NCI-H2081 treated with DMSO at 0.1 percent for 48 hours (cell line): ENCODE measurements at places on chromosomes 4 and X.

DNA sequence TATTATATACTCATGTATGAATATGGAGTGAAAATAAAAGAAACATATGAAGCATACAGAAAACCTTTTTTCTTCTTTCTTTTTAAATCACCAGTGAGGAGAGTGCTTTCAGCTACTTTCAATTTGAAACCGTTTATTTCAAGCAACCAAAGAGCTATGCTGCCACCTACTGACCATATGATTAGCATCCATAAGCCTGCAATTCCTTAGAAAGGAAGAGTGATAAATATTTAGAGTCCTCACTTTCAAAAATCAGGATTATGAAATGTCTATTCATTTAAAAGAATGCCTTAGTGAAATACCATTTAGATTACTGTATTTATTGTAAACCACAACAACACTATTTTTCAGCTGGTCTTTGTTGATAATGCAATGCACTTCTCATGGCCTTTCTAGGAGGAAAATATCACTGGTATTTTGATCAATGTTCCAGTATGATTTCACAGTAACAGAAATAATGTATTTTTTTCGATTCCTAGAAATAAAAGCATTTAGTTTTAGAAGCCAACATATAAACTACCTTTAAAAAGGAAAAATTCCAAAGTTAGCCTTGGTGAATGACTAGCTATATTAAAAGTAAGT lies 667.6 kb downstream of the PCDH18 start:
- no peak for DNase-seq

- no peak for DNase-seq
Observed at GRCh38 chrX:87391742-87392141, 125.9 kb upstream of the KLHL4 start.

GRCh38 chr4:75244325-75244724 lies 269.9 kb downstream of the RCHY1 start:
- no peak for DNase-seq

DNA sequence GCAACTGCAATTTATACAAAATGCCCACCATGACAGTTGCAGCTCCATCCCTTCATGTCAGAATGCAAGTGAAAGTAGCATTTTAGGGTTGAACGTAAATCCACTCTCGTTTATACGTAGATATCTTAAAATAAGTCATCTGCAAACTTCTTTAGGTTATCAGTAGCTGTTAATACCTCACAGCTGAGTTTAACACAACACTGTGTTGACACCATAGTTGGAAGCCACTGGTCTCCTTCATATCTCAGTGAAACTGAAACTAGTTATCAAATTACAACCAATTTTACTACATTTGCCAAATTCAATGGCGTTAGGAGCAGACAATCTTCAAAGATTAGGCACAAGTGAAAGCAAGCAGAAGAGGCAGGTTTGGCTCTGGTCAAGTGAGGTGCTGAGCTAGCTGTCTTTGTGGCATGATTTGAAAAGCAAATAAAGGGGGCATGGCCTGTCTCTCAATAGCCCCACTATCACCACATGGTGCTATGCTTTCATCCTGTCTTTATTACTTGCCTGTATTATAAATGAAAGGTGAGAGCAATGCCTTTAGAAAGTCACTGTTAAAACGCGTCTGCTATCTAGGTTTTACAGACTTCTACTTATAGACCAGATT lies 12.3 kb downstream of the PPP3CA start:
- DNase-seq, result no peak

DNA sequence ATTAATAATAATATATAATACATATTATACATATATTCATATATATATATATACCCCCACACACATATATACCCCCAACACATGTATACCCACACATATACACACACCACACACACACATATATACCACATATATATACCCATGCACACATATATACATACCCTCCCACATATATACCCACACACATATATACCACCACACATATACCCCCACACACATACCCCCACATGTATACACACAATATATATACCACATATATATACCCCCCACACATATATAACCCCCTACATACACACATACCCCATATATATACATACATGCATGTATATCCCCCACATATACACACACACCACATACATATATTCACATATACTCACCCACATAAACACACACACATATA lies 52.0 kb downstream of the NSG1 start:
- no peak for DNase-seq

DNA sequence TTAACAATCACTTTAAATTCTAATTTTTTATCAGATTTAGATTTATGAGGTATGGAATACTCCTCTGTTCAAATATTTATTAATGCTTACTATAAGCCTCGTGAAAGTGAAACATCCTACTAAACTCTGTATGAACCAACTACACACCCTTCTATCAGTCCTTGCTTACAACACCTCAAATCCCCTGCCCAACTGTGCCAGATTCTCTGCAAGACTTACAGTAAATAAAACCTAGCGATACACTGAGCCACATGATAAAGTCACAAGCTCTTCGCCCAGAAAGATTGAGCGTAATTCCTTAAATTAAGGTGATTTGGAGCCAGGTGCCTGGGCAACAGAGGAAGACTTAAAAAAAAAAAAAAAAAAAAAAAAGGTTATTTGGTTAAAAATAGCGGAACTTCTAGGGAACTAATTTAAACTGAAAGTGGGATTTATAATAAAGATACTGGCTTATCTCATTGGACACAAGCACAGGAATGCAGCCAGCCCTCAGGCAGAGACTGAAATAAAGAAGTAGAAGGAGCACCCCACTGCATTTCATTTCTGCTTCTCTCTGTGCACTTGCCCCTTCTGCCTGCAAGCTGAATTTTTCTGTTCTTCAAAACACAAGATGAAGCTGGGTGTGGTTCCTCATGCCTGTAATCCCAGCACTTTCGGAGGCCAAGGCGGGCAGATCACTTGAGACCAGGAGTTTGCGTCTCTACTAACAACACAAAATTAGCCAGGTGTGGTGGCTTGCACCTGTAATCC lies 17.5 kb upstream of the C4orf36 start:
- DNase-seq, result no peak

- no peak for DNase-seq
Observed at GRCh38 chrX:49177873-49178480, 6.3 kb downstream of the PLP2 start.

- no peak for DNase-seq
Observed at GRCh38 chrX:19639813-19640462, 124.6 kb upstream of the MAP3K15 start.

DNA sequence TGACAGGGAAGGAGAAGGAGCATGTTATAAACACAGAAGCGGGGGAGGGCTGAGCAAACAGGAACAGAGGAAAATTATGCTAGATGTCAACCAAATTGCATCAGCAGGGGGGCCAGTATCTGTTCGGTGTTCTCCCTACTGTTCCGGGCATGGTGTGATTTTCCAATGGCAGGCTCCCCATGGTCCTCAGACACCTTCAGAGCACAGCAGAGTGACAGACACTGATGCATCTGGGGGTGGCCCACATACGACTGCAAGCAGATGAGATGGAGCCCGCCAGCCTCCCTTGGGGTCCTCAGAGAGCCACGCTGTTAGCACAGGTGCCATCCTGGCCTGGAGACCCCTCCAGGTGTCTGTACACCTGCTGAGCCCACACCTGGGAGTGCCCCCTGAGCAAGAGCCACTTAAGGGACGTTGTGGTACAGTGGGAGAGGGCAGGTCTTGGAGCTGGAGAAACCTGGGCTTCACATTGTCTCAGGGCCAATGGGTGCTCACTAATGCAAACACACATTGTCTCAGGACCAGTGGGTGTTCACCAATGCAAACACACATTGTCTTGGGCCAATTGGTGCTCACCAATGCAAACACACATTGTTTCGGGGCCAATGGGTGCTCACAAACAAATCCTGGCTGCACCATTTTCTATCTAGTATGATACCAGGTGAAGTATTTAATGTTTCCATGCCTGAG lies 95.4 kb downstream of the SLC2A9 start:
- peak; percentile 89 for DNase-seq

- no peak for DNase-seq
Observed at GRCh38 chr4:56730097-56730496, 49.0 kb upstream of the HOPX start.

- no peak for DNase-seq
Observed at GRCh38 chr4:17134100-17134499, 235.7 kb upstream of the LDB2 start.

DNA sequence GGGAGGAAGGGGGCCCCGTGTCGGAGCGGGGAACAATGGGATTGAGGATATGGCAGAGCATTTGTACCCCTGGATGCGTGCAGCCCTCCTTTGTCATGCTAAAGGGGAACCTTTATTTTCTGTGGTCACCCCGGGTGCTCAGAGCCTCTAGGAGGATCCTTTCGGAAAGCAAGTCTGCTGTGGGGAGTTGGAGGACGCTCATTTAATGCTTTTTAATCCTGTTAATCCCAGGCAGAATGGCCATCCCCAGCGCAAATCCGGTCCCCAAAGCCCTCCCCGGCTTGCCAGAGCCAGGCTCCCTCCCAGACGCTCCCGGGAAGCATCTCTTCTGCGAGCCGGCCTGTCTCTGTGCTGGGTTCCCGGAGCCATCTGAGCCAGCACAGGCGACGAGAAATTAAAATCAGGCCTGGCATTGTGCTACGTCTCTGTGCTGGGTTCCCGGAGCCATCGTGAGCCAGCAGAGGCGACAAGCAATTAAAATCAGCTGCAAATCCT lies 113.2 kb upstream of the PPP2R3B start:
- DNase-seq, result no peak

DNA sequence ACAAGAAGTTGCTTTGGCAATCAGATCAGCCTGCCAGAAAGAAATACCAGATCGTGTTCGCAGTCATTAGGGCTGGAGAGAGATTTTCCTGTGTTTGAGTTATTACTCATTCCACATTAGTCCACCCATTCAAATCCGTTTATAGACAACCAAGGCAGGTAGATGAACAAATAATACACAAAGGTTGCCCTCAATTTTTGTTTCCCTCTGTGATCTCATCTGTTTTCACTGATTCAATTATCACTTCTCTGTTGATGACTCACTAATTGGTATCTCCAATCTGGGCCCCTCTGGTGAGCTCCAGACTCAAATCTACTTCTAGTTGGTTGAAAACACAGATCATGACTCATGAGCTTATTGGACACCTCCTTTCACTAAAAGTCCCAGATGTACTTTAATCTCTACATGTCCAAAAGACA lies 54.5 kb downstream of the CHM start:
- peak; percentile 54 for DNase-seq

DNA sequence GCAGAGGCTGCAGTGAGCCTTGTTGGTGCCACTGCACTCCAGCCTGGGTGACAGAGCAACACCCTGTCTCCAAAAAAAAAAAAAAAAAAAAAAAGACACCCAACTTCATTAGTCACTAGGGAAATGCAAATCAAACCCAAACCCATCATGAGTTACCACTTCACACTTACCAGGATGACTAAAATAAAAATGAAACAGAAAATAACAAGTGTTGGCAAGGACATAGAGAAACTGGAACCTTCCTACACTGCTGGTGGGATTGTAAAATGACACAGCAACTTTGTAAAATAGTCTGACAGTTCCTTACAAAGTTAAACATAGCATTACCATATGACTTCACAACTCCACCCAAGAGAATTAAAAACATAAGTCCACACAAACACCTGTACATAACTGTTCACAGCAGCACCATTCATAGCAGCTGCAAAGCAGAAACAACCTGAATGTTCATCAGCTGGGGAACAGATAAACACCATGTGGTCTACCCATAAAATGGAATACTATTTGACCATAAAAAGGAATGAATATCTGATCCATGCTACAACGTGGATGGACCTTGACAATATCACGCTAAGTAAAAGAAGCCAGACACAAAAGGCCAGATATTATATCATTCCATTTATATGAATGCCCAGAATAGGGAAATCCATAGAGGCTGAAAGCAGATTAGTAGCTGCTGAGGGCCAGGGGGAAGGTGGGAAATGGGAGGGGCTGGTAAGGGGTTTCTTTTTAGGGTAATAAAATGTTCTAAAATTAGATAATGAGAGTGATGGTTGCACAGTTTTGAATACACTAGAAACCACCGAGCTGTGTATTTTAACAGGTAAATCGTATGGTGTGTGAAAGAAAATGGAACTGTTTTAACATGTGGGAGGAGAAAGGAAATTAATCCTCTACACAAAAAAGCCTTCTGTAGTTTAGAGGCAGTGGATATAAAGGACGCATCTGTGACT lies 18.3 kb downstream of the CD99L2 start:
- no peak for DNase-seq

GRCh38 chrX:131057706-131058105 lies 440 bp upstream of the ARHGAP36 start:
- DNase-seq, result no peak

DNA sequence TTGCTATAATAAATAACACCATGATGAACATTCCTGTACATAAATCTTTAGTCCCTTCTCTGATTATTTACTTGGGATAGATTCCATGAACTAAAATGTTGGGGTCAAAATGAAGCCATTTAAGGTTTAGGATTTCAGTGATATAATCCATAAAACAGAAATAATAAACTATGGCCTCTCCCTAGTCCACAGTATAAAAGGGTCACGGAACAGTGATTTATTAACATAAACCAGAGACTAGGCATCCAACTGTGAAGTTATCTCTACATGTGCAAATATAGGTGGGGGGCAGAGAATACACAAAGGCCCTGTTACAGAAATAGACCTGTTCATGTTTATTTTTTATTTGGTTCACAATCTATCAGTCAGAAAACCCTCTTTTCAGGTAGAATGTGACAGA lies 499.1 kb upstream of the SLIT2 start:
- DNase-seq, result no peak

DNA sequence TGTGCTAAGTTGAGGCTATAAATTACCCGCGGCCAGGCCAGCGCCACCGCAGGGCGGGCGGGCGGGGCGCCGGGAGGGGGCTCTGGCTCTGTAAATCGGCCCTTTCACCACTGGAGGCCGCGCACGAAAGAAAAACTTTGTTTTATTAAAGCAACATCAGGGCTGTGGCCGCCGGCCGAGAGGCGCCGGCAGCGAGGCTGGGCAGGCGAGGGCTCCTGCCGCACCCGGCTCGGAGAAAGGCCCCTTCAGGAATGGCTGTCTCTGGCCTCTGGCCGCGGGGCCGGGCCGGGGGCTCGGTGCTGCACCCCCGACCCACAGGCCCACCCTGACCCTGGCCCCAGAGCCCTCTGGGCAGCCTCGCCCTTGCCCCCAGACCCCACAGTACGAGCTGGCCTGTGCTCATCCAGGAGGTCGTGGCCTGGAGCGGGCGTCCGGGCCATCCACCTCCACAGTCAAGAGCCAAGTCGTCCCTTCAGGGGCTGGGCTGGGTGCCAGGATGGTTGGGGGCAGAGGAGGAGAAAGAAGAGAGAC lies 29.5 kb upstream of the FGFR3 start:
- DNase-seq, result no peak

- no peak for DNase-seq
Observed at GRCh38 chr4:26196567-26196966, 124.2 kb upstream of the RBPJ start.

DNA sequence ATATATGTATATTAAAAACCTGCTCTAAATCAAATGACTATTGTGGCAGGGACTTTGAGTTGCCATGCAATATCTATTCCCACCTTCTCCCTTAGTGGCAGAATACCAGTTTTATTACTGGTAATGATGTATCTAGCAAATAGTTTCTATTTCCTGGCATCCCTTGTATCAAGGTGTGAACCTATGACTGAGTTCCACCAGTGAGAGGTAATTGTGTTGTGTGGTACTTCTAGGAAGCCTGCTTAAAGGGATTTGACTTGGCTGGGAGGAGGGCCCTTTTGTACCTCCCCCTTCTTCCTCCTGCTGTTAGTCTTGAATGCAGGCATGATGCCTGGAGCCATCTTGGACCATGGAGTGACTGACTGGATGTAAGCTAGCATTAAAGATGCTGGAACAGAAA lies 65.4 kb upstream of the DYNLT3 start:
- no peak for DNase-seq
